ENCODE measurements at places on chromosomes 3 and 15.
A peak's percentile ranks its signal among the peaks of the same experiment; 100 is the strongest.

- no peak for DNase-seq
Measured at GRCh38 chr15:92430069-92430440, 36.4 kb downstream of the ST8SIA2 start.

GRCh38 chr3:25744470-25744869 lies 38.8 kb downstream of the NGLY1 start:
- no peak for DNase-seq

- no peak for DNase-seq
Measured at GRCh38 chr3:86737517-86737916, 253.4 kb downstream of the VGLL3 start.

GRCh38 chr3:112459750-112460149 lies 39.5 kb downstream of the BTLA start:
- no peak for DNase-seq

DNA sequence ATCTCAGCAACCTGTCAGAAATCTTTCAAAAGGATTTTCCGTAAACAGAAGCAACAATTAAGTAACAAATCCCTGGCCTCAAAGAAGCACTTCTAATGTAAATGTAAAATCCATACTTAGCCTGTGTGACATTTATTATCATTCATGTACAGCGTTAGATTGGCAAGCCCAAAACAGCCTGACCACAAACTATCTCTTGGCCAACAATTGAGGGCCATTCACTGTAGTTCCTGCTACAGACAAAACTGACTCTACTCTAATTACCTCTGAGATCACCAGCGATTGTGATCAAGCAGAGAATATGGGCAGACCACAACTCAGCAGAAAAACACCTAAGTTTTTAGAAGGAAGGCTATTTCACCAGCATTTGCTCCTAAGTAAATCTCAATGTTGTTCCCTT lies 9.2 kb downstream of the SHQ1 start:
- DNase-seq, result no peak

DNA sequence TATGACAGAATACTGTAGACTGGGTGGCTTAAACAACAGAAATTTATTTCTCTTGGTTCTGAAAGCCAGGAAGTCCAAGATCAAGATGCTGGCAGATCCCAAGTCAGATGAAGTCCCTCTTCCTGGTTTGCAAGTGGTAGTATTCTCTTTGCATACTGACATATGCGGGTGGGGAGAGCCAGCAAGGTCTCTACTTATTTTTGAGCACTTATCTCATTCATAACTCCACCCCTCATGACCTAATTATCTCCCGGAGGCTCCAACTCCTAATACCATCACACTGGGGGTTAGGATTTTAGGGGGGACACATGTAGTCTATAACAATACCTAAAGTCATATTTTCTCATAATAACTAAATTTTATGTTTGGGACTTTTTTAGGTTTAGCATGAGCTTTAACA lies 65.3 kb downstream of the BLM start:
- DNase-seq, result no peak

DNA sequence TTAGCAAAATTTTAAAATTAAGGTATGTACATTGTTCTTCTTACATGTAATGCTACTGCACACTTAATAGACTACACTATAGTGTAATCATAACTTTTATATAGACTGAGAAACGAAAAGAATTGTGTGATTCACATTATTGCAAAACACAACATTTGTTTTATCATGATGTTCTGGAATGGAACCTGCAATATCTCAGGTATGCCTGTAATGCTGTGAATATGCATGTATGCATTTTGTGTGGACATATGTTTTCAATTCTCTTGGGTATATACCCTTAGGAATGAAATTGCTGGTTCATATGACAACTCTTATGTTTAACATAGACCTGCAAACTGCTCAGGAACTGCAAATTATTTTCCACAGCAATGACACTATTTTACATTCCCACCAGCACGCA lies 38.6 kb upstream of the TJP1 start:
- DNase-seq, result no peak

DNA sequence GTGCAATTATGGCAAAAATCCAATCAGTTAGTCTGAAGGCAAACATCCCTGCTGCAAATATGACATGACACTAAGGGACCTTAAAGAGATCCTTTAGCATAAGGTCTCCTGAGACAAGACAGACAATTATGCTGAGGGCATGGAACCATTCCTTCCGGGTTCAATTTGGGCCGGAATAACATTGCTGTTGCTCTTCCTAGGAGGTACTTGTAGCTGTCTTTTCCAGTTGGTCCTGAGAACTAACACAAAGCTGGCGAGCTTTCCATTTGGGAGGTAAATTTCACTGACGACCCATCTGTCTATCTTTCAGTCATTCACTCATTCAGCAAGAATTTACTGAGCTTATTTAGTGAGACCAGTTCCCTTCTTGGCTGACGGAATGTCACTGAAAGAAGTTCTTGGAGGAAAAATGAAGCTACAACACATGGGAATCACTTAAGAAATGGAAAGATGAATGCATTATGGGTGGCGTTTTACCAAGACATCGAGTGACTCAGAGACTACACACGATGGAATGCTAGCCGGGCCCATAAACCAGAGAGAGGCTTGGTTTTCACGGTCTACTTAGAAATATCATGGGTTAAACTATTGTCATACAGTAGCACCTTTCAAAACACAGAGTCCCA lies 215.5 kb downstream of the PDZRN3 start:
- DNase-seq, result no peak

DNA sequence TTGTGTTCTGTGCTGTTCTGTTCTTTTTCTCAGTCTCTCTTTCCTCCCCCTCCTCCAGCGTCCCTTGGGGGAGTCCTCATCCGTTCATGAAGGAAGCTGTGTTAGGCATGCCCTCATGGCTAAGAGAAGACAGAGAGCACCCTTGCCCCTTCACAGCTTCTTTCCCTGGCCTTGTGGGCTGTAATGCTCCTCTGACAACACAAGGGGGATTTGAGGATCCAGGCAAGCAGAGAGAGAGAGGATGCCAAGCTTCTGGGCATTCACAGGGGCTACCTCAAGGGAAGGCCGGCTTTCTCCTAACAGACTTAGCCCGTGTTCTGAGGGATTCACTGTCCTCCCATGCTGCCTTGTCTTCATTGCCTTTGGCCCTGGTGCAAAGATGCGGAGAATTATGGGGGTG lies 389.5 kb downstream of the LRTM1 start:
- no peak for DNase-seq

GRCh38 chr15:55660153-55660552 lies 72.0 kb upstream of the PYGO1 start:
- no peak for DNase-seq

GRCh38 chr3:36832406-36832805 lies 68.1 kb upstream of the DCLK3 start:
- DNase-seq, result no peak

DNA sequence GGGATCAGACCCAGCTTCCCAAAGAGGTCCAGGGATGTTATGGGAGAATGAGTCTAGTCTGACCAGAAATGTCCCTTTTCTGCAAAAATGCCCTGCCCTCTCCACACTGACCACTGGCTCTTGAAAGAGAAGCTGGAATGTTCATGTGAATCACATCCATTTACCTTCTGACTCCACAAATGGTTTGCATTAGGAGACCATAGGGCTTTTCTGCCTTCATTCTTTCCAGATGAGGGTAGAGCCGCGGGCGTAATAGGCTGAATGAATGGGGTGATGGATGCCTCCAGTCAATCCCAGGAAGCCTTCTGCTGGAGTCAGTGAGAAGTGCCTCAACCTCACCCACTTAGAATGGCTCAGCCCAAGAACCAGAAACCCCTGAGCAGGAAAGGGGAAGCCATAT lies 47.2 kb upstream of the IREB2 start:
- no peak for DNase-seq

GRCh38 chr3:164927728-164928127 lies 150.6 kb downstream of the SI start:
- DNase-seq, result no peak

GRCh38 chr3:114154321-114154821 lies 24.5 kb downstream of the DRD3 start:
- no peak for DNase-seq

DNA sequence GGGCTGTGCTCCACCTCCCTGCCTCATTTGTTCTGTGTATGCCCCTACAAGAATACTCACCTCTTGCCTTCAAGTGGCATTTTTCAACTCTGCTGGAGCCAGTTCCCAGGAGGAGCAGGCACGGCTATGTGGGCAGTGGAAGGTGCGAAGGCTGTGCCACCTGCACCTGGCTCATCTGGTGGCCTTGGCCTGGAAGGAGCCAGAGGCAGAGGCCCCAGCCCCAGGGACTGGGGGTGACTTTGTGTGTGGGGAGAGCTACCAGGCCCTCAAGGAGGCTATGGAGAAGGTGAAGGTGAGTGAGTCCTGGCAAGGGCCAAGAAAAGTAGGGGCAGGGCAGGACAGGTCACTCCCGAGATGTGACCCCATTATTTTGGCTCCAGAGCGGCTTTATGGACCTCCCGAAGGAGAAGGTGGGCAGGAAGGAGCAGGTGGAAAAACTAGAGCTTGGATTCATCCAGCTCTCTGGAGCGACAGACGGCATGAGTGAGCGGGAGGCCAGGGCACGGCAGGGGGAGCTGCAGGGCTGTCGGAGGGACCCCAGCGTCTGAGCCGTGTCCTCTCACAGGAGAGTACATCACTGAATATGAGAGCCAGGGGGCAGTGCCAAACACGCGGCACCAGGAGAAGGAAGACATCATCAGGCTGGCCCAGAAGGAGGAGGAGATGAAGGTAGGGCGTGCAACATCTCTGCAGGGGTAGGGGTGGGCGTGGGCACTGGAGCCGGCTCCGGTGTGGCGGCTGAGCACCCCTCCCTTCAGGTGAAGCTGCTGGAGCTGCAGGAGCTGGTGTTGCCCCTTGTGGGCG lies 57.3 kb upstream of the UBE2Q2 start:
- no peak for DNase-seq

DNA sequence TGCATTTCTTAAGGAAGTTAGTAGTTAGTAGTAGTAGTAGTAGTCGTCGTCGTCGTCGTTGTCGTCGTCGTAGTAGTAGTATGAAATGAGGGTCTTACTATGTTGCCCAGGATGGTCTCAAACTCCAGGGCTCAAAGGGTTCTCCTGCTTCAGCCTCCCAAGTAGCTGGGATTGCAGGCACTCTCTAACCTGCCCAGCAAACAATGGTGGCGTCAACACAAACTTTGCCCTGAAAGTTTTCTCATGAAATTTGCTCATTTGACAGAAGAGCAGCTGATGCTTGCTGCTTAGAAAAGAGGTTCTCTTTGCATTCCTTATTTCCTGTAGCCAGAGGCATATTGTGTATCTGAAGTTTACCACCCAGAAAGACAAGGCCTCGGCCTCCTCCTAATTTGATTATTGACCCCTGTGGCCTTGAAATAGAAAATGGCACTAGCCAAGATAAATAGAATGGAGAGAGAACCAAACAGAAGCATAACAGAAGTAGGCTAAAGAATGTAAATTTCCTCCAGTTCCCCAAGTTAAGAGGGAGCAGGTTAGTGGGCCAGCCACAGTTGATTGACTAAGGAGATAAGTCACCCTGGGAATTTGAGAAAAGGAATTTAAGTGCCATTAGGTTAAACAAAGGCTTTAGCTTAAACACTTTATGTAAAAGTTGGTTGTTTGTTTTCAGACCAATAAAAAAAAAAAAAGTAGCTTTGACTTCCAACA lies 166.2 kb upstream of the ROBO2 start:
- no peak for DNase-seq

DNA sequence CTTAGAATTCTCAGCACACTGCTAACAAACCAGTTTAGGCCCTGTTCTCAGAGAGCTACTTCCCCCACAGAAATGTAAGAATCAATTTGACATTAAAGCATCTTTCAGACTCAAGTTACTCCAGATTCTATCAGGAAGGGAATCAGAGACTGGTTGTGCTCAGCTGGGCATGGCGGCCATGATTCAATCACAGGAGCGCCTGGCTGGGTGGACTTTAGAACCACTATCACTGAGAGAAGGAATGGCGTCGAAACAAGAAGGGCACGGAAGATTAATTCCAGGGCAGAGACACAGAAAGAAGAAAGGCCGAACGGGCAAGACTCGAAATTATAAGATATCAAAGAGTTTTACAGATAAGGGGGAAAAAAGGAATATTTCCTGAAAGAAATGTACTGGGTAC lies 6.2 kb downstream of the TNIK start:
- no peak for DNase-seq

GRCh38 chr3:24578951-24579421 lies 84.3 kb upstream of the THRB start:
- no peak for DNase-seq

DNA sequence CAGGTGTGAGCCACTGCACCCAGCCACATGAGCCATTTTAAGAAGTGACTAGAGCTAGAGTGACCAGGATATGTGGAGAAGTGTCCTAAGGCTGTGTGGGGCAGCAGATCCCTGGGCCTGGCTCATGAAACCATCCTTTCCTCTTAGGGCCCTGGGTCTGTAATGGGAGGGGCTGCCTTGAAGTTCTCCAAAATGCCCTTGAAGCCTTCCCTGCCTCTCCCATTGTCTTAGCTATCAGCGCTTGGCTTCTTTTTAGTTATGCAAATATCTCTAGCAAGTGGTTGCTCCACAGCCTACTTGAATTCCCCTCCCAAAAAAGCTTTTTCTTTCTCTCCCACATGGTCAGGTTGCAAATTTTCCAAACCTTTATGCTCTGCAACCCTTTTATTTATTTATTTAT lies 112.4 kb upstream of the SPATA16 start:
- no peak for DNase-seq

DNA sequence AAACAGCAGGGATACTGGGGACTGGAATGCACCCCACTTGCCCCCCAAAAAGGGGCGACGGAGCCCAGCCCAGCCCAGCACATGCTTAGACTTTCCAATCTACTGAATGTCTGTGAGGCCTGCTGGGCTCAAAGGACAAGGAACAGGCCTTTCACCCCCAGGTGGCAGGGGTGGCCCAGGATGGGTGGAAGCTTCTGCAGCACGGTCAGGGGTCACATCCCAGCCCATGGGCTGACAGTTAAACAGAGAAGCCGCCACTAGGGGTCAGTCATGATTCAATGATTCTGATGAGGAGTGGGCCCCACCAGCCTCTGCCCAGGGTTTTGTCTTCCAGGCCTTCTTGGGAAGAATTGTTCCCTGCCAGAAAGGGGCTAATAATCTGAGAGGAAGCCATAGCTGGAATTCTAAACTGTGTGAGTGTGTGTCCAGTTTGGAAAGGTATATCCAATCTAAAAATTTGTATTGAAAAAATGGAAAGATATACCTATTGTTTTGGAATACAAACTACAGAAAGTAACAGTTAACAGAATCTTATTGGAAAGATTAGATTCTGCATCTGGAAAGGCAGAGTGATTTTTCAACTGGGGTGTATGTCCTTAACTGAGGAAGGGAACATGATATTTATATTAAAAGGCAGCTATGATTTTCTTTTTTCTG lies 2.2 kb downstream of the CHRNB4 start:
- DNase-seq, result peak; percentile 49

DNA sequence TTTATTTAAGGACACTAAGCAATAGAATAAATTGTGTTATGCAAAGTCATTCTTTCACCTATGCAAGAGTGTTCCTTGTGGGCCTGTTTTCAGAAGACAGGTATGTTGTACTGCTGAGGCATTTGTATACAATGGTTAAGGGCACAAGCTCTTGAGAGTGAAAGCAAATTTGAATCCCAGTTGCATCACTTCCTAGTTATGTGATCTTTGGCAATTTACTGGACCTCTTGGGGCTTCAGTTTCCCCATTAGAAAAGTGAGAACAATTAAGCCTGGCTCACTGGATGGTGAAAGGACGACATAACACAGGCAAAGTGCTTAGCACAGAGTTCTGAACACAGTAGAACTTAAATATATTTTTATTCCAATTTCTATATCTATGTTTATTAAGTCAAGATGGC lies 117.4 kb downstream of the EFHB start:
- no peak for DNase-seq

All from SHP77 (cell line).